ENCODE measurements at places on chromosomes 5 and 9.

- peaks cover 8% of the 10 kb centered on the region for H3K27me3 ChIP-seq
- no peak for DNase-seq
- H3K4me3 ChIP-seq = no peak overlapping the region
- peaks cover 7% of the 10 kb centered on the region for H3K4me1 ChIP-seq
- H3K36me3 ChIP-seq = no peaks in the 10 kb centered on the region
- H3K27ac ChIP-seq = no peak overlapping the region
These were observed 7.2 kb downstream of the GAPT start for GRCh38 chr5:58498340-58498942.

DNA sequence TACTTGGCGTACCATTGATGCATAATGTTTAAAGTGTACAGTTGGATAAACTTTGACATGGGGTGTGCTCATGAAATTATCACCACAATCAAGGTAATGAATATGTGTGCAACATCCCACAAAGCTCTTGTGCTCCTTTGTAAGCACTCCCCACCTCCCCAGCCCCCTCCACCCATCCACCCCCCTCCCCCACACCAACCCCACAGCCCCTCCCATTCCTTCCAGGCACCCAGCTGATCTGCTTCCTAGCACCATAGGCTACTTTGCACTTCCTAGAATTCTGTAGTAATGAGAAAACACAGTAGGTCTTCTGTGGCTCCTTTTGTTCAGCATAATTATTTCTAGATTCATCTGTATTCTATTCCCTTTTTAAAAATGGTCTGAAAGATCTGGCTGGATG is 24.5 kb downstream of the FGD3 start:
- H3K36me3 ChIP-seq = peaks cover 32% of the 10 kb centered on the region
- no peak for DNase-seq
- peaks cover 92% of the 10 kb centered on the region for H3K4me1 ChIP-seq
- H3K27me3 ChIP-seq = no peaks in the 10 kb centered on the region

GRCh38 chr5:998246-999031 is 10.2 kb upstream of the NKD2 start:
- DNase-seq = no peak
- H3K36me3 ChIP-seq = no peaks in the 10 kb centered on the region
- H3K4me3 ChIP-seq = no peak overlapping the region
- H3K27me3 ChIP-seq = peaks cover 1% of the 10 kb centered on the region
- peaks cover 17% of the 10 kb centered on the region for H3K4me1 ChIP-seq

DNA sequence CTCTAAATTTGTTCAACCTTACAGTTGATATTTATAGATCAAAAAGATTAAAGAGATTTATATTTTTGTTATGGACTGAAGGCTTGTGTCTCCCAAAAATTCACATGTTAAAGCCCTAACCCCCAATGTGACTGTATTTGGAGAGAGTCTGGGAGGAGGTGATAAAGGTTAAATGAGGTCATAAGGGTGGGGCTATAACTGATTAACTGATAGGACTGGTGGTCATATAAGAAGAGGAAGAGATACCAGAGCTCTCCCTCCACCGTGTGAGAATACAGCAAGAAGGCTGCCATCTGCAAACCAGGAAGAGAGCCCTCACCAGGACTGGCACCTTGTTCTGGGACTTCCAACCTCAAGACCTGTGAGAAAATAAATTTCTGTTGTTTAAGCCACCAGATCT is 264.3 kb downstream of the ENC1 start:
- peaks cover 1% of the 10 kb centered on the region for H3K27me3 ChIP-seq
- H3K4me1 ChIP-seq = no peaks in the 10 kb centered on the region
- H3K4me3 ChIP-seq = no peak overlapping the region
- no peaks in the 10 kb centered on the region for H3K36me3 ChIP-seq
- H3K27ac ChIP-seq = no peak overlapping the region

DNA sequence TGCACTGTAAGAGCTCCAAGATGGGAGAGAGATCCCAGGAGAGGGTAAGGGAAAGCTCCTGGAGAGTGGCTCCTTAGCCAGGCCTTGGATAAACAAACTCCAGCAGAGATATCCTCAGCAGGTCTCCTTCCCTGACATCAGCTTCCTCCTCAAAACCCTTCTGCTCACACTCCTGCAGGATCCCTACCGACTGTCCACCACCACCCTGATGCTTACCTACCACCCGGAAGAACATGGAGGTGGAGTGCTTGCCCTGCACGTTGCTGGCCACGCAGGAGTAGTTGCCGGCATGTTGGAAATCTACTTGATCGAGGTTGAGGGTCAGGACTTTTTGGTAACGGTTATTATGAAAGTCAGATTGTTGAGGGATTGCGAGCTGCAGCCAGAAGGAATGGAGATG is 9.3 kb downstream of the CSF1R start:
- H3K4me3 ChIP-seq = no peak overlapping the region
- DNase-seq = no peak
- no peaks in the 10 kb centered on the region for H3K36me3 ChIP-seq
- H3K4me1 ChIP-seq = peaks cover 2% of the 10 kb centered on the region

DNA sequence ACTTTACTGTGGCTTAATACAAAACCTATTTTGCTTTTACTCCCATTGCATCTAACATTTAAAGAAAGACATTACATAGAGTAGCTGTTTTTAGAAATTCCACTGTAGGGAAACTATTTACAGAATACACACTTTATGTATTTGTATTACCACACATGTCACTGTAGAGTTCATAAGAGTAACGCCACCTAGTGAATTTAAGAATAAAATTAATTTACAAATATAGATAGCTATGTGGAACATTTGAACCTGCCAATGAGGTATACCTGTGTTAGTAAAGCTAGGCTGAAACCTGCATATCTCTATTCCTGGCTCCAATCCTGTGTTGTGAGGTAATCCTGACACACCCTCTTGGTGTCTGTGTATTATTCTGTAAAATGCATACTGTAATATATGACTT is 234.4 kb downstream of the MAST4 start:
- DNase-seq = no peak
- peaks cover 18% of the 10 kb centered on the region for H3K4me1 ChIP-seq
- H3K27me3 ChIP-seq = peaks cover 29% of the 10 kb centered on the region
- H3K36me3 ChIP-seq = no peaks in the 10 kb centered on the region

GRCh38 chr5:83000922-83001321 is 76.3 kb downstream of the TMEM167A start:
- no peaks in the 10 kb centered on the region for H3K4me1 ChIP-seq
- H3K27me3 ChIP-seq = no peaks in the 10 kb centered on the region
- H3K36me3 ChIP-seq = no peaks in the 10 kb centered on the region
- no peak overlapping the region for H3K27ac ChIP-seq

GRCh38 chr5:154860765-154861164 is 2.3 kb downstream of the CNOT8 start:
- peaks cover 36% of the 10 kb centered on the region for H3K36me3 ChIP-seq
- peaks cover 52% of the 10 kb centered on the region for H3K4me1 ChIP-seq
- H3K4me3 ChIP-seq = peak overlapping the region; percentile 88
- no peak for DNase-seq

DNA sequence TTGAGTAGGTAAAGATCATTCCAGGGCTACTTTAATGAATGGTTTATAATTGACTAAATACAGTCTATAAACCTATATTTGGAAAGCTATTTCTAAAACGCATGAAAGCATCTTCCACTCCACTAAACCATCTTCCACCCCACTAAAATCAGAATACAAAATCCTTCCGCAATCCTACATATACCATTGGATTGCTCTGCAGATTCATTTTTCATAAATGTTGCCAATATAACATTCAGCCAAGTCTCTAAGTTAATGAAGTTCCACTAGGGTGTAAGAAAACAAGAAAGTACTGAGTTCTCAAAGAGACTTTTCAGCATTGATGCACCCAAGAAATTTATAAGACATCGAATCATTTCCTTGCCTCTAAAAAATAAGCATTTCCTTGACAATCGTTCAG is 4.7 kb downstream of the SLC24A2 start:
- no peak overlapping the region for H3K27ac ChIP-seq
- H3K4me1 ChIP-seq = no peaks in the 10 kb centered on the region
- H3K27me3 ChIP-seq = peaks cover 45% of the 10 kb centered on the region
- no peaks in the 10 kb centered on the region for H3K36me3 ChIP-seq
- H3K4me3 ChIP-seq = no peak overlapping the region

GRCh38 chr5:14127587-14127986 is 15.6 kb upstream of the TRIO start:
- no peak overlapping the region for H3K4me3 ChIP-seq
- DNase-seq = no peak
- H3K27ac ChIP-seq = no peak overlapping the region
- peaks cover 2% of the 10 kb centered on the region for H3K27me3 ChIP-seq
- no peaks in the 10 kb centered on the region for H3K36me3 ChIP-seq

DNA sequence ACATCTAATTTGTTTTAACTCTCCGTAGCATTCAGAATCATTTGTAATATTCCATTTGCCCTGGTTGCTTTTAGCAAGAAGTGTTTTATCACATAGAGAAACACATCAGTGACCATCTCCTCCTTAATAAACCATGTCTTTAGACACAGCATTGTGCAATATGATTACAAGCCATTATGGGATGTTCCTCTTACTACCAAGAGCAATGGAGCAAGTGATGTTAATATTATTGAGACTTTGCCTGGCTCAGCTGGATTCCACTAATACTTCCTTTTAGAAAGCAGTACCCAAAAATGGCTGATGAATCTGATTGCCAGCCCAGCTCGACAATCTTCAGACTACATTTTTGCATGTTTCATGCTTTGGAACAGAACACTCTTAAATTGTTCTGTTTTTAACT is 364.2 kb downstream of the OSTF1 start:
- peaks cover 2% of the 10 kb centered on the region for H3K27me3 ChIP-seq
- no peaks in the 10 kb centered on the region for H3K36me3 ChIP-seq
- DNase-seq = no peak
- H3K4me1 ChIP-seq = no peaks in the 10 kb centered on the region

DNA sequence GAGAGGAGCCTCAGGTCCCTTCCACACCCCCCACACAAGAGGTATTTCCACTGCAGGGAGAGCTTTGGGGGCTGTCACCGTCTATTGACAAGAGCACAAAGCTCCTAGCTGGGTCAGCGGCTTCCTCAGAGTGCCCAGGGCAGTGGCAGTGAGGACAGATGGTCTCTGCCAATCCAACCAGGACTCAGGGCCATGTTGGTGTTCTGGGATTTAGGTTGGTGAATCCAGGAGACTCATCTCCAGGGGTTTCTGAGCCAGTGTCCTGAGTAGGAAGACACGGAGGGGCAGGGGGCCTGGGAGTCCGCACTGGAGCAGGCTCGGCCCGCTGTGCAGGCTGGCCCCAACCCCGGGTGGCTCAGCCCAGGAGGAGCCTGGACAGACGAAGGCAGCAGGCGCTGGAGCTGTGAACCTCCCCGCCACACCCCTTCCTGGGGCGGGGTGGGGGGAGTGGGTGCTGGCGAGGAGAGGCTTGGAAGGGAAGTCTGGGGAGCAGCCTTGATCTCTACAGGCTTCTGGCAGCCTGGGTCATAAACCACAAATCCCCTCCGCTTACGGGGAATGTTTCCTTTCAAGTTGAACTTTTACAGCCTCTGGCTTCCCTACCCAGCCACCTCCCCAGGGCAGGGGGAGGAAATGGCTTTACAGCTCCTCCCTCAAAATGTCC is 19.6 kb downstream of the CRB2 start:
- H3K36me3 ChIP-seq = no peaks in the 10 kb centered on the region
- peaks cover 32% of the 10 kb centered on the region for H3K27me3 ChIP-seq
- H3K4me3 ChIP-seq = no peak overlapping the region
- no peak for DNase-seq
- no peak overlapping the region for H3K27ac ChIP-seq

DNA sequence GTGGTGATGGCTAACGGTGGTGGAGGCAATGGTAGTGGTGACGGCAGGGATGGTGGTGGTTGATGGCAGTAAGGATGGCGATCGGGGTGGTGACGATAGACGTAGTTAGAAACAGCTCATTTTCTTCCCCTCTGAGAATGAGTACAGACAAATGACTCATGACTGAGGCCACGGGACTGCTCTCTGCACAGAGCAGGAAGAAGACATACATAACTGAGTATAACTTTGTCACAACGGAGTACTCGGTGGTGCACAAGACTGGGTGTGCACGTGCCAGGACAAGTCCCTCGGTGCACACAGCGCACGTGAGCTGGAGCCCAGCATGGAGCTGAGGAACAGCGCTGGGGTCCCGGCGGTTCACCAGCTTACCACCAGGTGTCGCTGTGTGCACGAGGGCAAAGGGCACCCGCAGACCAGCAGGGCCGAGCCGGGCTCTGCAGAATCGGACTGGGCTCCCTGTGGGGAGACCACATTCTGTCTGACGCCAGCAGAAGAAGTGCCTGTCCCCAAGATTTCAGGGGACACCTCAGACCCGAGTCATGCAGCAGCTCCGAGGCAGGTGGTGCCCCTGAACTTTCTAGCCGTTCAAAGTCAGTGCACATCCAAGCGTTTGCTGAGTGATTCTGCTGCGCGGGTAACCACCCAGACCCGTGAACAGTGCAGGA is 188.6 kb downstream of the FSTL4 start:
- H3K27me3 ChIP-seq = no peaks in the 10 kb centered on the region
- H3K36me3 ChIP-seq = no peaks in the 10 kb centered on the region
- no peak overlapping the region for H3K27ac ChIP-seq
- no peak overlapping the region for H3K4me3 ChIP-seq
- peaks cover 10% of the 10 kb centered on the region for H3K4me1 ChIP-seq

- H3K27me3 ChIP-seq = peaks cover 25% of the 10 kb centered on the region
- no peak overlapping the region for H3K27ac ChIP-seq
- no peak for DNase-seq
- H3K4me1 ChIP-seq = no peaks in the 10 kb centered on the region
These were observed 5.7 kb downstream of the ZNF366 start for GRCh38 chr5:72501488-72501887.

- H3K36me3 ChIP-seq = no peaks in the 10 kb centered on the region
- no peak overlapping the region for H3K4me3 ChIP-seq
- no peaks in the 10 kb centered on the region for H3K4me1 ChIP-seq
- H3K27me3 ChIP-seq = no peaks in the 10 kb centered on the region
- H3K27ac ChIP-seq = no peak overlapping the region
These were observed 60.2 kb upstream of the SLC25A51 start for GRCh38 chr9:37963936-37964739.

DNA sequence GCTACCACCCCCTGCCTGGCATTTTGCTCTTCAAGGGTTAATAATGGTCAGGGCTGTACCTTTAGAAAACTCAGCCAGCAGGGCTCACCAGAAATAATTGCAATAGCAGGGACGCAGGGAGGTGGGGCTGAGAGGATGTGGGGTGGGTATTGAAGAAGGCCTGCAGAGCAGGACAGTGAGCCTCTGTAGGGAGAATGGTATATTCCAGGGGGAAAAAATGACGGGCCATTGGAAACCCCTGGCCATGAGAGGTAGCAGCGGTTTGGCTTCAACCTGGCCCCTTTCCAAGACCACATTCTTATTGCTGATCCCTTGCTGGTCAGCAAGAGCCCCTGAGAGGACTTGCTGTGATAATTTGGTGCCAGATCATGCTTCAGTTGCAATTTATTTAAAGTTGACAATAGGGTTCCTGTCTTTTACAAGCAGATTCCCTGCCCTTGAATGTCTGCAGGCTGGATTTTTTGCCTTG is 36.7 kb upstream of the CTNNA1 start:
- H3K36me3 ChIP-seq = no peaks in the 10 kb centered on the region
- H3K27me3 ChIP-seq = peaks cover 22% of the 10 kb centered on the region
- DNase-seq = no peak
- no peaks in the 10 kb centered on the region for H3K4me1 ChIP-seq
- no peak overlapping the region for H3K27ac ChIP-seq
